ENCODE measurements at places on chromosomes 12 and 14.

DNA sequence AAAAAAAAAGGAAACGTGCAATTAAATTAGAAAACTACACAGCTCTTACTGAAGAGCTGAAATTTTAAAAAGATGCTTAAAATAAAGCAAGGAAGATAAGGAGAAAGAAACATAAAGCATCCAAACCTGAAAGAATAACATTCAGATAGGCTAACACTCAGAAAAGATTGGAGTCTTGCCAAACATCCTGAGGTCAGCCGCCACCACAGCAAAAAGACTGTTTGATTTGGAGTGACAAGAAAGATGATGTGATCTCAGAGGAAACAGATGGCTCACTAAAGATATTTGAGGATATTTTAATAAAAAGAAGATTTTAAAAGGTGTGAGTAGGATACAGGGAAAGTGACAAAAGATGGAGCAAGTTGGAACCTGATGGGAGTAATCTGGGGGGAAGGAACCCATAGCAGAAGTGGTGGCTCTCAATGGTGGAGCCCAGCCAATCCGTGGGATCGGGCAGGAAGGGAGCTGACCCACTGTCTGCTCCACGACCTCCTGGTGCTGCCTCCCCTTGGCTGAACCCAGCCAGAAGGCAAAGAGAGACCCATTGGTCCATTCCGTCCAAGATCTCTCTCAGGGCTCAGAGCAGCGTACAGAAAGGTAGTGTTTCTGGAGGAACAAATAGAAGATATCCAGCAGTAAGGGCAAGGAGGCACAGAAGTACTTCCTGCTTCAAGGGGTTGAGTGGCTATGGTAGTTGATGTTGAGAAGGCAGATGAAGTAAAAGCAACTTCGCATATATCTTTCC, 469.6 kb downstream of the RGS6 start:
- no peak for DNase-seq

GRCh38 chr14:99718031-99718810, 34.1 kb downstream of the CYP46A1 start:
- no peak for DNase-seq

DNA sequence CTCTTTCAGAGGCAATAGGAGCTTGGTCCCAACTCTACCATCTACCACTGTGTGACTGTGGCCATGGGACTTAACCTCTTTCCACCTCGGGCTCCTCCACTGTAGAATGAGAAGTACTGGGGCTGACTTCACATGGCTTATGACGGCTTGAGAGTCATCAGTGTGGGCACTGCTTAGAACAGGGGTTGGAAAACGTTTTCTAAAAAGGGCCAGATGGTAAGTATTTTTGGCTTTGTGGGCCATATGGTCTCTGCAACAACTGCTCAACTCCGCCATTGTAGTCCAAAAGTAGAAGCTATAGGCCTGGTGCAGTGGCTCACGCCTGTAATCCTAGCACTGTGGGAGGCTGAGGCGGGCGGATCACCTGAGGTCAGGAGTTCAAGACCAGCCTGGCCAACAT, 69.2 kb upstream of the LTA4H start:
- no peak for DNase-seq

- no peak for DNase-seq
Observed at GRCh38 chr12:93163260-93164036, 214.3 kb upstream of the NUDT4 start.

DNA sequence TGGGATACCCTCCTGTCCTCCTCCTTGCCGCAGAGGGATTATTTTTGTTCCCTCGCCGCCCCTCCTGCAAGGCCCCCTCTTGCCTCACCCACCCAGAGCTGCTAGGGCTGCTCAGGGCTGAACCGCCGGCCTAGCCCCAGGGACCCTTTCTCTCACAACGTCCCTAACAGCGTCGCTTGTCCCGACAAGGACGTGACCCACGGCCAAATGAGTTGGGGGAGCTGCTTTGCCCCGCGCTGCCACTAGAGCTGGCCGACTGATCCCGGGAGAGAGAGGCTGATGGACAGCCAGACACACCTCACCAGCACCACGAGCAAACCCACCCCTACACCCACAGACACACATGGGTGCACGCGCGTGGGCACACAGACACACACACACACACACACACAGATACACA, 154.6 kb upstream of the ALG10B start:
- no peak for DNase-seq

GRCh38 chr14:60648934-60649874, at the start of gene SIX1:
Gene SIX1, minus strand, starts transcription at chr14:60649477. Its CDS starts 288 bp downstream, at chr14:60649189.
- DNase-seq: no peak

DNA sequence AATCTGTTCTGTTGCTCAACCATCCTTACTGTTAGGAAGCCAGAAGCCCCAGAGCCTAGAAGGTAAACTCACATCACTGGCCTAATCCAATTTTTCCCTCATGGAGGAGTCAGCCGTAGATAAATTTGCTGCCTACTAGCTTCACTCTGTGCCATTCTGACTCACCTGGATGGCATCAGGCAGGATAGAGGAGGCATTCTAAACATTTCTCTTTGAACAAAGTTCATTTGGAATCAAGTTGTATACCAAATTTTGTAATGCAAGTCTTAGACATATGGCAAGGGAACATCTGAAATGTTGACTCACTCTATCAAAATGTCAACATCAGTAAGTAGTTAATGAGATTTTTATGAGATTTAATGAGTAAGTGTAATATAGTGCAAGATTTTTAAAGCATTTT, 13.6 kb upstream of the TBC1D30 start:
- no peak for DNase-seq

- DNase-seq: no peak
Observed at GRCh38 chr12:96143392-96143791, 50.8 kb upstream of the ELK3 start.

- no peak for DNase-seq
Observed at GRCh38 chr12:13913371-13913770, 68.0 kb downstream of the GRIN2B start.

DNA sequence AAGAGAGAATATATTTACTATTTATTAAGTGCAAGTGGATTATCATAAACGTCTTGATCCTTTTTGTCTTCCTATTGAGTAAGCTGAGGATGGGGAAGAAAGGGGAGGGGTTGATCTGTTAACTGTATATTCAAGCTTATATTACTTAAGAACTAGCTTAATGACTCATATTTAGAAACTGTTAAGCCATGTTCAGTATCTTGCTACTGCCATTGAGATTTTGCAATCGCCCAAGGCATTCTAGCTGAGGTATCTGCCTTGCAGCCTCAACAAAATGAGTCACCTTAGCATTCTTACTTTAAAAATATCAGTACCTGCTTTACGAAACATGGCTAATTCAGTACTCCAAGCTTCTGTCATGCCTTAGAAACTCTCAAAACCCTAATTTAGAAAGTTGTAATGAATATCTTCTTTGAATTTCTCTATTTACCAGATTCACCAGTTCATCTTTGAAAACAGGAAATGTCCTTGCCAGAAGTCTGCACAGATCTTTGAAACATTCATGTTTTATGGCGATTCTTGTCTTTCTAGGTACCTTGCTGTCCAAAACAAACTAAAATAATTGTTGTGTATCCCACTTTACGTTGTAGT, 76.1 kb downstream of the ALG10B start:
- no peak for DNase-seq

GRCh38 chr12:122965321-122965751, 927 bp downstream of the ABCB9 start:
- DNase-seq: no peak

- DNase-seq: no peak
Observed at GRCh38 chr14:68952531-68953195, 26.4 kb downstream of the ACTN1 start.

- no peak for DNase-seq
Observed at GRCh38 chr14:50762001-50762930, 68.7 kb downstream of the NIN start.

GRCh38 chr12:125683748-125684381, 618.6 kb downstream of the AACS start:
- peak; percentile 31 for DNase-seq

- no peak for DNase-seq
Observed at GRCh38 chr14:63492391-63492790, 50.8 kb downstream of the PPP2R5E start.
